ENCODE measurements at places on chromosomes 11 and 22.

- DNase-seq = no peak
These were observed 48.4 kb upstream of the SCUBE2 start for GRCh38 chr11:9139628-9140357.

GRCh38 chr11:72676861-72677341 is 2.7 kb upstream of the PDE2A start:
- peak; percentile 48 for DNase-seq

GRCh38 chr22:31630331-31631329 is 31.4 kb downstream of the PISD start:
- DNase-seq = peak; percentile 91

DNA sequence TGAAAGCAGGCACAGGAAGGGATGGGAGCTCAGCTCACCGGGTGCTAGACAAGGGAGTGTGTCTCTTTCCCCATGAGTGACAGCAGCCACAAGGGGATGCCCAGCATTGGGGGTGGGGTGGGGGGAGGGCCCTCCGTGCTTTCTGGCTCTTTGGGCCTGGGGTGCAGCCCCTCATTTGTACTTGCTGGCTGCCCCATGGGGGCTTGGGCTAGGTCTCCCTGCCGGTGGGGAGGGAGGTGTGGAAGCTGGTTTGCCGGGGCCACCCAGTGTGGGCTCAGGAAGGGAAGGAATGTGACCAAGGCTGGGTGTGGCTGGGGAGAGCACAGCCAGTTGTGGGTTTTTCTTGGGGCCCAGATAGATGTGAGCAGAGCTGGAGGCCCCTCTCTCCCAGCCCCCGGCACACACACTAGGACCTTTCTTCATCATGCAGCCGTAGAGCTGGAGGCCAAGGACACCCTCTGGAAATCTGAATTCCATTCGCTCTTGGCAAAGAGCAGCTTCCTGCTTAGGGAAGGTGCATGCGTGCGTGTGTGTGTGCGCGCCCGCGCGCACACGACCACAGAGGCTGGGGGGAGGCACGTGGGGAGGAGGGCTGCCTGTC is 25.8 kb downstream of the KCNQ1OT1 start:
- no peak for DNase-seq

GRCh38 chr11:66727282-66728037 is 1.6 kb downstream of the SPTBN2 start:
- DNase-seq = peak; percentile 14

DNA sequence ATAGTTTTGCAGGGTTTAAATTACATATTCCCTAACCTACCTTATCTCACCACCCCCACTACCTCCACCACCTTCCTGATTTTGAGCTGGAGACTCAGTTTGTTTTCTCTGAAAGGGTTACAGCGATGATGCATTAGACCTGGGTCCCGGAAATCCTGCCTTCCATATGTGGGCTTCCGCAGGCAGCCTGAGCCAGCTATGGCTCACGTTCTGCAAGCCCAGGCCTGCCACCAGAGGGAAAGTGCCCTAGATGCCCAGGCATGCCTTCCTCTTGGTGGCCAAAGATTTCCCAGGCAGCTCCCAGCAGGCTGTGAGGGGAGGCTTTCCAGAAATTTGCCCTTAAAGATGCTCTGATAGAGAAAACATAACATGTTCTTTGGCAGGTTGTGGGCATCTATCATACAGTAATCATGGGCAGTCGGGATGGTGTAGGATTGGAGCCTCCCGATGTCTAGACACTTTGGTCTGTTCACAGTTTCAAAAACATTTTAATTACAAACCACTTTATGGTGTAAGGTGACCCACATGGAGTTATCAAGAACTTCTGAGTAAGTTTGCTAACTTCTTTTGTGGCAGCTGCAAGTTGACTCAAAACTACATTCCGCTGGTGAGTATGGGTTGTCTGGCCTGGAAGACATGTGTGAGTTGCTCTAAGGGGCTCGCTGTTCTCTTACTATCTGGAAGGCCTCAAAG is 79.3 kb downstream of the MICAL2 start:
- DNase-seq = peak; percentile 66

DNA sequence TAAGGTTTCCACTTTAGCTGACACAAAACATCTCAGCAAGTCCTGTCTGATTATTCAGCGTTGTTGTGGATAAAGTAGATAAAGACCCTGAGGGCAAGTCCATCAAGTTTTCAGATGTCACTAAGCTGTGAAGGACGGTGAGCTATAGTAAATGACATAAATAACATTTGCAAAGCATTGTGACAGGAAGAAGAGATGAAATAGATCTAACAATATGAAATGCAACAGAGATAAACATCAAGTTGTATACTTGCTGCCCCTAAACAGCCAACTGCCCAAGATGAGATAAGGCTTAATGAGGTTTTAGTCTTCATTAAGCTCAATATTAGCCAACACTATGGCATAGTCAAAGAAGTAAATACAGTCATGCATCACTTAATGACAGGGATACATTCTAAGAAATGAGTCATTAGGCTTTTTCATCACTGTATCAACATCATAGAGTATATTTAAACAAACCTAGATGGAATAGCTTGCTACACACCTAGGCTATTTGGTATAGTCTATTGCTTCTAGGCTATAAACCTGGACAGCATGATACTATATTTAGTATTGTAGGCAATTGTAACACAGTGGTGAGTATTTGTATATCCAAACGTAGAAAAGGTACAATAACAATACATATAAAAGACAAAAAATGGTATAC is 625.1 kb upstream of the ANO5 start:
- DNase-seq = no peak

DNA sequence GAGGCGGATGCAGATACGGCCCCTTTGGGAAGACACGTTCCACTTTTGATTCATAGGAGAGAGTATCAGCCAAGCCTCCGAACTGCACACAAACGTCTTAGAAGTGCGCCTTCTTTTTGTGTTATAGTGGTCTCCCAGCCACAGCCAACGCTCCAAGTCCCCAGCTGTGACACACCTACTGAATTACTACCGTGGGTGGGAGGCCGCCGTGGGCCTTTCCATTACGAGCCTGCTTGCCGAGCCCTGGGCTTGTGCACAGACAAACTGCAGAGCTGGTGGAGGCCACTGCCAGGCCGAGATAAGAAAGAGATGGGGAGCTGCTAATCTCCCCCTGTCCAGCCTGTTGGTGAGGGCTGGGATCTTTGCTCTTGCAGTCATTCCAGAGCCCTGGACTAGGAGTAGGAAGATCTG is 761 bp downstream of the HMBS start:
- DNase-seq = no peak

GRCh38 chr11:67032830-67033551 is 10.1 kb downstream of the SYT12 start:
- no peak for DNase-seq

GRCh38 chr22:28799606-28800307 is 612 bp downstream of the XBP1 start:
- DNase-seq = no peak

- no peak for DNase-seq
These were observed 8.0 kb upstream of the AHNAK start for GRCh38 chr11:62554387-62555167.

- no peak for DNase-seq
These were observed 840.3 kb downstream of the TBC1D22A start for GRCh38 chr22:47602732-47603131.

DNA sequence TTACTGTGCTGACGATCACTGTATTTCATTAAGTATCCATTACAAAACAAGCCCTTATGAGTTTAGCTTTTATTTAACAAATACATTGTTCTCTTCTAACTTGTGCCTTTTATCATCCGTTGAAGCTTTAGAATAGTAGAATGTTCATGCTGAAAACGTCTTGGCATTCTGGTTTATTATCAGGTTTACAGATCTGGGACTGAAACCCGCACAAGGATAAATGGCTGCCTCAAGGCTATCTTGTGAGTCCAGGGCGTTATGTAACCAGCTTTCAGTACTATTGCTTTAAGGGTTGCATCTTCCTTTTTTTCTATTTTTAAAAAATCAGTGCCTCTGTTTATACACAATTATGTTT is 66.6 kb upstream of the PRODH start:
- no peak for DNase-seq

DNA sequence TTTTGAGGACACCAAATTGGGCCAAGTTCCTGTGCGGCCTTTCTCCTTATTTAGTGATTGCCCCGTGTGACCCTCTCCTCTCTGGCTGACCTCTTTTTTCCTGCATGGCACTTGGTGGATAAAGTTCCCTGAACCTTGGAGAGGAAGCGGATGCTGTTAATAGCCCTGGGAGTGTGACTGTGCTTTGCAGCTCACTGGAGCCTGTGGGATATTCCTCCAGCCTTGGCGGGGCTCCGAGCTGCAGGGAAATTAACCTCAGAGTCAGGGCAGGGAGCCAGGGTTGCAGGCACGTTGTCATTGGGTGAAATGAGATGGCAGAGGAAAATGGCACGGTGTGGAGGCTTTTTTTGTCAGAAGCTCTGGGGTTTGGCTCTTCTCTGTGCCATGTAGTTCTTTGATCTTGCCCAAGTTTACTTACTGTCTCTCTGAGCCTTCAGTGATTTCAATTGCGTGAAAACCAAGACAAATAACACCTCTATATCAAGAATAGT is 965 bp downstream of the OR9Q1 start:
- no peak for DNase-seq

DNA sequence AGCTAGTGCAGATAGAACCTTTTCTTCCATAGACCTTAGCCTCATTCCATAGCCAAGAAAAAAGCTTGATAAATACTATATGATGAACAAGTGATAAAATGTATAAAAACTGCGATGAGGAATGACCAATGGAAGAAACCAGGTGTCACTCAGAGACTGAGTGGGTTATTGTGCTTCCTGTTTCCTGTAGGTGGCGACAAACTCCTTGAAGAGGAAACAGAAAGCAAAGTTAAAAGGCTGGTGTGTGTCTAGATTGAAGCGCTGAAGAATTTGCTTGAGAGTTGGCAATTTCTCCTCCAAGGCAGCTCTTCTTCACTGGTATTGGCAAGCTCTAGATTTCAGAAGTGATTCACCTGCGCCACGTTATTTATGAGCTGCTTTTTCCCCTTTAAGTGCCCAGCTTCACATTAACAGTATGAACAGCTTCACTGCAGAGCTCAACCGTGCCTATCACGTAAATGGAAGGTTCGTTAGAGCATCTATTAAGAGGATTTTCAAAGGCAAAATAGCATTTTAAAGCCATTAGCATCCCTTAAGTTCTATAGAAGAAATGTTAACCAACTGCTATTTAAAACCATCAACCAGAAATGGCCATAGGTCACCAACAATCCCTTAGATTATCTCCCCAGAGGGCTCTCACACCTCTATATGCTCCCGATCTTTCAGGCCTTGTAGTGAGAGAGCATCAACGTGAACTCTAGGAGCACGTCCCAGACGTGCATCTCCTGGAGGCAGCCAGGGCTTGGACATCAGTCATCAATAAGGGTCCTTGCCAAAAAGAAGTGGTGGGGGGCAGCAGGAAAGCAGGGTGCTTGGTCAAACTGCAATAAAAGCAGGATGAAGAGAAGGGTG is 179.4 kb downstream of the CADM1 start:
- peak; percentile 58 for DNase-seq

DNA sequence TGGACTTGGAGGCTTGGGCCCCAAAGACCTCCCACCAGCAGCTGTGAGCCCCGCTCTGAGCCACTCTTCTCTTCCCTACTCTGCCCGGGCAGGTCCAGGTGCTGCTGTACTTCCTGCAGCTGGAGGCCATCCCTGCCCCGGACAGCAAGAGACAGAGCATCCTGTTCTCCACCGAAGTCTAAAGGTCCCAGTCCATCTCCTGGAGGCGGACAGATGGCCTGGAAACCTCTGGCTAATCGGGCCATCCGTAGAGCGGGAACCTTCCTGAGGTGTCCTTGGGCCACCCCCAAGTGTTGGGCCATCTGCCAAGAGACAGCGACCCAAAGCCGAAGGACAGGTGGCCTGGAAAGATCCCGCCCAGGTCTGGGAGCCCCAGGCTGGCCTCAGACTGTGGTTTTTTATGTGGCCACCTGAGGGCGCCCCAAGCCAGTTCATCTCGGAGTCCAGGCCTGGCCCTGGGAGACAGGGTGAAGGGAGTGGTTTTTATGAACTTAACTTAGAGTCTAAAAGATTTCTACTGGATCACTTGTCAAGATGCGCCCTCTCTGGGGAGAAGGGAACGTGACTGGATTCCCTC is 135.1 kb downstream of the BCR start:
- peak; percentile 53 for DNase-seq

GRCh38 chr11:34653851-34654482 is 33.1 kb downstream of the EHF start:
- peak; percentile 57 for DNase-seq

DNA sequence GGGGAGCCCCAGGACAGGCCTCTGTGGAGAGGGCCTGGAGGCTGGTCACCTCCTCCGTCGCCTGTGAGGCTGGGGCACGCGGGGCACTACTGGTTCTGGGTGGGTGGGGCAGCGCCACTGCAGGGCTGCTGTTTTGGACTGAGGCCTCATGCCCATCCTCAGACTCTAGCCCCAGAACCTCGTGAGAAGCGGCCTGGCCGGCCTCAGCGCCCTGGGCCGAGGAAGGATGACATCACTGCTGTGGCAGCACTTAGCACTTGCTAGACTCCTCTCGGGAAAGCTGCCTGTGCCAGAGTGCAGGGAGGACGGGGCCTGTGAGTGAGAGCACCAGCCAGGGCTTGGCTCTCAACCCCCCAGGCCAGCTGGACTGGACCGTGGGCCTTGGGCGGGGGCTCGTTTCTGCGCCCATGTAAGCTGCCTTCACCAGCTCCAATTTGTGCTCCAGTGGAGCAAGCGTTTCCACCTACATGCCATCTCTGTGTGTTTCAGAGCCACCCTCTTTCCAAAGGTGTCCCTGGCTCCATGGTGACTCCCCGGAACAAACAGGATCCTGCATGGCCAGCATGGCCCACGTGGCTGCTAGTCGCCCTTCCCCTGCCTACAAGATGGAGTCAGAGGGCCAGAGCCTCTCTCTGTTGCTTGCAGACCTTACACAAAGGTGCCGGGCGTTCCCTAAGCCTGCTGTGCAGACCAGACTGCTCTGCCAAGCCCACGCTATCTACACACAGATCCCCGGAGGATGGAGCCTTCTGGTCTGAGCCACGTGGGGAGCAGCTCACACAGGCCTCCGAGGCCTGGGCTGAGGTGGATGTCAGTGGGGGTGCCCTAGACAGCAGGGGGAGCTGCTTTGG is 102.9 kb downstream of the CTTN start:
- DNase-seq = no peak

DNA sequence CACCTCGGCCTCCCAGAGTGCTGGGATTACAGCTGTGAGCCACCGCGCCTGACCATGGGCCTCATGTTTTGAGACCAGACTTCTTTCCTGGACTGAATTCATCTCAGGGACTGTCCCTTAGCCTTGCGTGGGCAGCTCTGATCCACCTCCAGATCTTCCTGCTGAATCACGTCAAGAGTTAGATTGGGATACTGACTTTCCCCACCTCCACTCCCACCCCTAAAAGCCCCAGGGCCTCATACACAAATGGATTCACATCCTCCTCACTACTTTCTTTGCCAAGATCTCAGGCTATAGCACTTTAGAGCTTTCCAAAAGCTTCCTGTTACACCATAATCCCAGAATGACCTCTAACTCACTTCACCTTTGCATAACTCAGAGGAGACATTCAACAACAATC is 12.1 kb downstream of the CCDC87 start:
- no peak for DNase-seq

Measured in CD4-positive, alpha-beta T cell treated with Interleukin-4 for 1 hour (primary cell).